Upper lobe of right lung (tissue), 1 donor: ENCODE measurements at places on chromosomes 1 and 21.

- no peak for DNase-seq
Measured at GRCh38 chr1:205258261-205258691, 30.5 kb downstream of the TMCC2 start.

- no peak for DNase-seq
Measured at GRCh38 chr1:240338837-240339236, 247.2 kb downstream of the FMN2 start.

GRCh38 chr1:59985911-59986515 lies 59.4 kb upstream of the CYP2J2 start:
- DNase-seq = no peak

DNA sequence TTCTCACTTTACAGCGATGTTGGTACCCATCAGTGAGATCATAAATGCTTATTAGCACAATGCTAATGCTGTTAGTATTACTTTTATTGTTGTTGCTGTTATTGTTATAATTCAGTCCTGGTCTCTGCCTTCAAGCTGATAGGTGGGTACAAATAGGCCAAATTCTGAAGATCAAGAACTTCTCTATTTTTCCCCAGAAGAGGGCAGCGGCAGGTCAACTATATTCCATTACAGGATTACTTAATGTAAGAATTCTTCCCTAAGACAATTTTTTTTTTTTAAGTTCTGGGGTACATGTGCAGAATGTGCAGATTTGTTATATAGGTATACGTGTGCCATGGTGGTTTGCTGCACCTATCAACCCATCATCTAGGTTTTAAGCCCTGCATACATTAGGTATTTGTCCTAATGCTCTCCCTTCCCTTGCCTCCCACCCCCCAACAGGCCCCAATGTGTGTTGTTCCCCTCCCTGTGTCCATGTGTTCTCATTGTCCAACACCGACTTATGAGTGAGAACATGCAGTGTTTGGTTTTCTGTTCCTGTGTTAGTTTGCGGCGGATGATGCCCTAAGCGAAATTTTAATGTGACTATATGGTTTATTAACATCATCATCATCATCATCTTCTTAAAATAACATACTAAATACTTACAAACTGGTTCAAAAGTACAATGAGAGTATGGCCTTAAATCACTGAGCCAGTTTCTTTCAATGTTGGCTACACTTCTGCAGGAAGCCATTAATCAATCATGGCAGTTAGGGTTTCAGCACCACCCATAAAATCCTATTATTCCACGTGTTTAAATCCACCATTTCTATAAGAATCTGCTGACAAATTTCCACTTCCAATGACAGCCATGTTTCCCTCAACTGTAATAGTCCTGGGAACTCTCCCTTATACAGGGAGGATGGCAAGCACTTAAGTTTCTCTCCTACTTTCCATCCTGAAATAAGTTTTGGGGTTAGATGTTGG lies 19.2 kb downstream of the SLC19A2 start:
- DNase-seq = no peak

GRCh38 chr1:201633297-201633696 lies 94.4 kb downstream of the NAV1 start:
- no peak for DNase-seq

GRCh38 chr1:154622503-154623039 lies 14.6 kb upstream of the ADAR start:
- DNase-seq = no peak

DNA sequence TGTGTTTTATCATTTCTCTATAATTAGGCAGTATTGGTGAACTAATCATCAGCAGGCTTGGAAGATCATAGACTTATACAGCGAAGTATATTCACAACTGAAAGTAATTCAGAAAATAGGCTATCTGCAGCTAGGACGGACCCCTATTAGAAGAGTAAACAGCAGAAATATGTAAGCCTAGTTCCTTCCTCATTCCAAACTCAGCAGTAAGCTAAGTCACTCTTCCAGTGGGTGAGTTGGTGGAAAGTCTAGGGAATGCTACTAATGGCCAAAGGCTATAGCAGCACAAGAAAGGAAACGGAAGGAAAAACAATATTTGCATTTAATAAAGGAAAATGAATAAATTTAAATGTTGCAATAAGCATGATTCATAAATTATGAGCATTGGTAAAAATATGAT lies 918.1 kb upstream of the TMPRSS15 start:
- DNase-seq = no peak

DNA sequence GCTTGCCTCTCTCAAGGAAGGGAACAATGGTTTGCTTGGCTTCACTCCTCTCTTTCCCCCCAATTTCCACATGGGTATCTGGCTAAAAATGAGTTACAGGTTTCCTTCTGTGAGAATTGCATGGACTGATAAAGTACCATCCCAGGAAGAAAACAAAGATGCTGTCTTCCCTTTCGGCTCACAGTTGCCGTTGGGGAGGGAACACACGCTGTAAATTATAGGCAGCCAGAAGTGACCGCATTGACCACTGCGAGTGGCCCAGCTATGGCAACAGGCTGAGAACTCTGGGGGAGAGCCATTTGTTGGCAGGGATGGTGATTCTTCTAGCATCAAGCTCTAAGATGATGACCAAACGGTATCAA lies 2.9 kb downstream of the RUNX1 start:
- no peak for DNase-seq

- DNase-seq = no peak
Measured at GRCh38 chr1:230345139-230345885, 80.8 kb downstream of the PGBD5 start.

GRCh38 chr1:154764773-154765172 lies 105.3 kb downstream of the KCNN3 start:
- no peak for DNase-seq
